ENCODE measurements at places on chromosomes 6 and 20. TPM values are rescaled to one million over a fixed set of nuclear protein-coding genes. Genes with fewer than 3 reads are reported as not detected.

ORC3 gene
- 50.4 TPM for total RNA-seq

- H3K27ac ChIP-seq: peak overlapping the region; percentile 98
- H3K4me3 ChIP-seq: peak overlapping the region; percentile 99
- peak; percentile 49 for DNase-seq
- H3K36me3 ChIP-seq: no peaks in the 10 kb centered on the region
- peaks cover 61% of the 10 kb centered on the region for H3K4me1 ChIP-seq
- H3K27me3 ChIP-seq: no peaks in the 10 kb centered on the region
Observed at GRCh38 chr20:62925420-62926228, 681 bp downstream of the DIDO1 start.

GRCh38 chr20:35355372-35355771 lies 56.4 kb downstream of the UQCC1 start:
- no peak for DNase-seq
- H3K27me3 ChIP-seq: no peaks in the 10 kb centered on the region
- H3K36me3 ChIP-seq: no peaks in the 10 kb centered on the region
- no peak overlapping the region for H3K4me3 ChIP-seq

- H3K36me3 ChIP-seq: no peaks in the 10 kb centered on the region
- no peak for DNase-seq
- no peaks in the 10 kb centered on the region for H3K4me1 ChIP-seq
- H3K27me3 ChIP-seq: no peaks in the 10 kb centered on the region
- H3K27ac ChIP-seq: no peak overlapping the region
- H3K4me3 ChIP-seq: no peak overlapping the region
Observed at GRCh38 chr6:56713254-56713672, 70.6 kb upstream of the DST start.

DNA sequence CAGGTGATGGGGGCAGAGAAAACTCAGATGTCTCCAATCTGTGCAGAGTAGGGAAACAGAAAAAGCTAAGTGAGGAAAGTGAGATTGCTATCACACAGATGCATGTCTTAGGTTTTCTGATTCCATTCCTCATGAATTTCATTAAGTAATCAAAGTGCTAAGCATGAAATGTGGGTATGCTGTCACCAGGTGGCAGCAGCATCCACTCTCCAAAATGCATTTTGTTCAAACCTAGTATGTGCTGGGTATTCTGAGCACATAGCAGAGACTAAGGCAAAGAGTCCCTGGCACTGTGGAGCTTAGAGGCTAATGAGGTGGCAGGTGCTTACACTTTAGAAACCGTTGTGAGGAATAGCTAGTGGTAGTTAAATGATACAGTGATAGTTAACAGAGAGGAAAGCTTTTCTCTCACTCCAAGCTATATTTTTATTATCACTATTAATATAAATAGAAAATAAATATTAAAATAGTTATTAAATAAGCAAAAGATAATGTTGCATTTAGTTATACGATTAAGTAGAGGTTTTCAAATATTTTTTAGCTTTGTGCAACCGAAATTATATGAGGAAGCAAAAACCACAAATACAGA lies 179.5 kb downstream of the CDH26 start:
- H3K36me3 ChIP-seq: no peaks in the 10 kb centered on the region
- no peaks in the 10 kb centered on the region for H3K4me1 ChIP-seq
- no peak for DNase-seq
- no peaks in the 10 kb centered on the region for H3K27me3 ChIP-seq
- peak overlapping the region; percentile 40 for H3K4me3 ChIP-seq
- no peak overlapping the region for H3K27ac ChIP-seq

- no peaks in the 10 kb centered on the region for H3K27me3 ChIP-seq
- H3K4me3 ChIP-seq: peak overlapping the region; percentile 86
- no peak for DNase-seq
- H3K27ac ChIP-seq: peak overlapping the region; percentile 51
- no peaks in the 10 kb centered on the region for H3K36me3 ChIP-seq
- peaks cover 8% of the 10 kb centered on the region for H3K4me1 ChIP-seq
Observed at GRCh38 chr6:42217157-42217518, 523 bp downstream of the MRPS10 start.

DNA sequence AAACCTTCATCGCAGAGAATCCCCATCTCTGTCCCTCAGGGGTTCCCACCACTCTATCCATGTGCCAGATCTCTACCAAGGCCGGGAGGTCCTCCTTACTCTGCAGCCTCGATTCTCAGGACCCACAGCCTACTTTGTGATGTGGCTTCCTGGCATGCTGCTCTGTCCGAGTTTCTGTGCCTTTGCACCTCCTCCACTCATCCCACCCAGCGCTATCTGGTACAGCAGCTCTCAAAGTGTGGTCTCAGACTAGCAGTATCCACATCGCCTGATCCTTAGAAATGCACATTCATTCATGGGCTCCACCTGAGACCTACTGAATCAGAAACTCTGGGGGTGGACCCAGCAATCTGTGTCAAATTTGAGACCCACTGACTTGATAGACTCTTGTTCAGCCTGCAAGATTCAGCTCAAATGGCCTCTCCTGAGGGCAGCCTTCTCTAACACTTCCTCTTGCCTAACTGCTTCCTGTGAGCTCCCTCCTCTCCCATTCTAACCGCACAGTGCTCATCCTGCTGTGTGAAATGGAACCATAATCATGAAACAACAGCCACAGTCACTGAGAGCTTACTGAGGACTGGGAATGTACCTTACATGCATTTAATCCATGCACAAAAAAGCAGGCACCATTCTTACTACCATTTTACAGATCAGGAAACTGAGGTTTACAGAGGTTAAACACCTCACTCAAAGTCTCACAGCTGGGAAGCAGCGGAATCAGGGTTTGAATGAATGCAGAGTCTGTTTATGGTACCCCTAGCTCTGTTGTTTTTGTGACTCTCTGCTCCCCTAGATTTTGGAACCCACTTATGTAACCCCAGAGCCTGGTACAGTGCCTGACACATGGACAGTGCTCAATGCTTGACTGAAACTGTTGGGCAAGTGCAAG lies 69.4 kb downstream of the JPH2 start:
- no peak overlapping the region for H3K27ac ChIP-seq
- no peak overlapping the region for H3K4me3 ChIP-seq
- no peaks in the 10 kb centered on the region for H3K27me3 ChIP-seq
- no peaks in the 10 kb centered on the region for H3K4me1 ChIP-seq
- no peak for DNase-seq
- H3K36me3 ChIP-seq: no peaks in the 10 kb centered on the region

- no peaks in the 10 kb centered on the region for H3K27me3 ChIP-seq
- no peaks in the 10 kb centered on the region for H3K36me3 ChIP-seq
- no peak for DNase-seq
- H3K4me1 ChIP-seq: peaks cover 11% of the 10 kb centered on the region
- no peak overlapping the region for H3K27ac ChIP-seq
Observed at GRCh38 chr6:6918216-6918983, 189.4 kb upstream of the RREB1 start.

Data from testis (tissue), 5 donors.